ENCODE measurements at places on chromosomes 12 and 14.

DNA sequence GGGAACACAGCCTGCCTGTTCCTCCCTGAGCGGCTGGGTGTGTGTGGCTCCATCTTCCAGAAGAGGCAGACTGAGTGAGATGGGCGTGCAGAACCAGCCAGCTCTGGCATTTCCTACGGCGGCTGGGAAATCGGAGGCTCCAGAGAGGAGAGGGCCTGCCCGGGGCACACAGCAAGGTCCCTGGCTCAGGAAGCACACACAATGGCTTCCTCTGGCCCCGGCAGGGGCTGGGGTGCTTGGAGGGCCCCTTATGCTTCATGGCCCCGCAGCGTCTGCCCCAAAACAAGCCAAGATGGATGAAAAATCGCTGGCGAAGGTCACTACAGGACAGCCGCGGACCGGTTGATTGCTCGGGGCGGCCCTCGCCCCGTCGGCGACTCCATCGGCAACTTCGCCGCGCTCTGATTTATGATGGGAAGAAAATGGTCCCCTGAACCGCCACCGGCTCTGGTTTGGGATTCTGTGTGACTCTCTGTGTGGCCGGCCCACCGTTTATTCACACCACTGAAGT is 191.5 kb upstream of the C14orf180 start:
- no peak for DNase-seq

- no peak for DNase-seq
Observed at GRCh38 chr14:31172084-31172483, 35.5 kb downstream of the HECTD1 start.

DNA sequence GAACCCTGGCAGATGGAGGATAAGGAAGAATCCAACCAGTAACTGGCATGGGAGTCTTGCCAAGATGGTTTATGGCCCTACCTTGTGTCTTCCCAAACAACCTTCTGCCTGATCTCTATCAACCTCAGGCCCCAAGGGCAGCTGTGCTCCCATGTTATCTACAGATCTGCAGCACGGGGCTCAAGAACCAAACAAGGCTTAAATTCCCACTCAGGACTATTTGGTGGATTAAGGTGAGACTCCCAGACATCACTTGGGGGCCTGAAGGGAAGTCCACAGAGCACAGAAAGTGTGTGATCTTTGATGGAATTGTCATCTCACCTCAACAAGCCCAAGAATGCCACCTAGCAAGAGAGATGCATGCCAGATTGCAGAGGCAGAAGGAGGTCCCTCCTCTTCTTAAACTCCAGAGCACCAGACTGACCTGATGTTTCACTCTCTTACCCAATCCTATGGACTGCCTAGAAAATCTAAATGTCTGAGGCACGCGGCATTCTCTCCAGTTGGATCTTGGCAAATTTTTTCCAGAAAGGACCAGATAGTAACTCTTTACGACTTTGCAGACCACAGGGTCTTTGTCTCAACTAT is 759.5 kb upstream of the TBX3 start:
- no peak for DNase-seq

GRCh38 chr14:86013641-86014040 is 483.7 kb downstream of the FLRT2 start:
- no peak for DNase-seq

DNA sequence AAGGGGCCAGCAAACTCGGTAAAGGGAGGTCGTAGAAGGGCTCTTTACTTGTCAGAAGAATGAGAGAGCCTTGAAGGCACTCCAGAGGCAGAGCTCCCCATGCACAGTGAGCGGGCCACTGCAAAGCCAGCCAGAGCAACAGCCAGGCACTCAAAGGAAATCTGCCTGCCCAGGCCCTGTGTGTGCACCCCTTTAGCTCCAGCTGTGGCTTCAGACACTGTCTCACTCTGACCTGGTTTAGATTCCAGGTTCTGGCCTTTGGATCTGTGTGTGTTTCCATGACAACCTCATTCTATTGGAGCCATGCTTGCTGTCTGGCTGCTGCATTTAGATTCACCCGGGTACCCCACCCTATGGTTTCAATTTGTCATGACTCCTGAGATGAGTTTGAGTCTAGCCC is 170.3 kb downstream of the CAPZA3 start:
- no peak for DNase-seq

GRCh38 chr12:109137055-109137454 is 20.7 kb downstream of the ACACB start:
- no peak for DNase-seq

- no peak for DNase-seq
Observed at GRCh38 chr12:45575417-45575816, 154.1 kb upstream of the ARID2 start.

GRCh38 chr14:31122098-31122611 is 85.4 kb downstream of the HECTD1 start:
- no peak for DNase-seq

DNA sequence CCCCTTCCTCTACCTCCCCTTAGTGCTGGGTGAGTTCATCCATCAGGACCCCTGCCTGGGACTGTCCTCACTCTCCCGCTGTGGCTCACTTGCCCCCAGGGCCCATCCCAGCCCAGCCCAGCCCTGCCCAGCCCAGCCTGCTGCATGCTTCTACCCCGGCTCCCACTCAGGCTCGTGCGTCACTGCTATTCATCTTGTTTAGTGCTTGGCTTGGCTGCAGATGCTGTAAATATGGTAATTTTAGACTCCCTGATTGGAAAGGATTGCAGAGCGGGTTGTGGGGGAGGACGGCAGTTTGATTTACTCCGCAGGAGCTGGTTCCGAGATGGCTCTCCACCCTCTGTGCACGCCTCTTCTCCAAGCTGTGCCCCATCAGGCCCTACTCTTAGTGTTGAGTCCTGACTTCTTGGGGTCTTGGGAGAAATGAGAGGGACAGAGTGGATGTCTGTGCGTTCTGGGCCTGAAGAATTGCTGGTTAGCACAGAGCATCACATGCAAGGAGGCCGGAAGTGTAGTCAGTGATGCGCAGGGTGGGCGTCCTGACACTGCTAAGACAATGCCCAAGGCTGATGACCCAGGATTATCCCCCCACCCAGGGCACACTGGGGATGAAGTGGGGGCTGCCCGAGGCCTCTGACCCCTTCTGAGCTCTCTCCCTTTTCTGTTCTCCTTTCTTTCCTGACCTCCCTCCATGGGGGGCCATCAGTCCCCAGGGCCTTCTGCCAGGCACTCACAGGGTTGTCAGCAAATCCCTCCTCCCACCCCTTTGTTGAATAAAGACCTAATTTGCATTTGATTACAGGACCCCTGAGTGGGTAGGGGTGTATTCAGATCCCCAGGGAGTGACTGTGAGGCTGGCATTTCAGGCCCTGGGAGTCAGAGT is 244.4 kb downstream of the ZFP36L1 start:
- DNase-seq: peak; percentile 99

GRCh38 chr12:126191949-126192348 is 1126.7 kb downstream of the AACS start:
- DNase-seq: no peak

GRCh38 chr12:52542785-52543318 is 10.1 kb downstream of the KRT71 start:
- no peak for DNase-seq

GRCh38 chr12:85363382-85364190 is 83.6 kb downstream of the ALX1 start:
- no peak for DNase-seq

GRCh38 chr14:68216957-68217356 is 397.4 kb downstream of the RAD51B start:
- DNase-seq: no peak

DNA sequence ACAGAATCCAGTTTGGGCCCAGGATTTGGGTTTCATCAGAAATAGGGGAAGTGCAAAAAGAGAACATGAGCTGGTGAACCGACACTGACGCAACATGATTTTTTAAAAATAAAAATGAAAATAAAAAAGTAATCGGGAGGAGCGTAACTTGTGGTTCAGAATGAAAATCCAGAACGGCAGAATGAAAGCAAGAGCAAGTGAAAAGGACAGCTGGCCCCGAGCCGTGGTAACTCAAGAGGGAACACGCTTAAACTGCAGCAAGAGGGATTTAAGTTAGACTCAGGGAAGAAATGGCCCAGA is 1.6 kb downstream of the SLC6A12 start:
- DNase-seq: no peak

DNA sequence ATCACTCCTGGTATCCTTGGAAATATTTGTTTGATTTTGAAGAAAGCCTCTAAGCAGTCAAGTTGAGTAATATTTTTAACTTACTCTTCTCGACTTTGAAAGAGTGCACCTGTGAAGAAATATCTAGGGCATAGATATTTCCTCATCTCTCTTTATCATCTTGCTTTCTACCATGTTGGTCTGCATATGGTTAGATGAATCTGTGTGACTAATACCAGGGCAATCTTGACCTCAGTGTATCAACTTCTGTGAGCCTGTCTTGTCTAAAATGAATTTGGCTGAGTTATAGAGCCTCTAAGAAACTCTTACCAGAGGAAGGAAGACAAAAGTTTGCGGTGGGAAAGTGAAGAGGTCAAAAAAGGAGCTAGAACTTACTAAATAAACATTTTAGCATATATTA is 68.4 kb downstream of the SYT1 start:
- peak; percentile 92 for DNase-seq

- peak; percentile 18 for DNase-seq
Observed at GRCh38 chr12:89889062-89889461, 180.4 kb upstream of the ATP2B1 start.

DNA sequence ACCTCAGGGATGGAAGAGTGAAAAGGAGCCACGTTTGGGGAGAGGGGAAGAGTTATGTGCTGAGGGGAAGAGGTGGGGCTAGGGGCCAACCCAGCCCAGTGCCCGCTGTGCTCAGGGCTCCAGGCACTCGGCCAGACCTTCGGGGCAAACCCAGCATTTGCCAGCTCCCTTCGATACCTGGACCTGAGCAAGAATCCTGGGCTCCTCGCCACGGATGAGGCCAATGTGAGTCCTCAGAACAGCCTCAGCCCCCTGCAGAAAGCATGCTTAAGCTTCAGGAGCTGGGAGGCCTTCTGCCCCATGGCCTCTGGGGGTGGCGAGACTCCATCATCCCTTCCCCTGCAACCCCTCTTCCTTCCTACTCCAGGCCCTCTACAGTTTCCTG is 5.0 kb downstream of the CARMIL3 start:
- no peak for DNase-seq

DNA sequence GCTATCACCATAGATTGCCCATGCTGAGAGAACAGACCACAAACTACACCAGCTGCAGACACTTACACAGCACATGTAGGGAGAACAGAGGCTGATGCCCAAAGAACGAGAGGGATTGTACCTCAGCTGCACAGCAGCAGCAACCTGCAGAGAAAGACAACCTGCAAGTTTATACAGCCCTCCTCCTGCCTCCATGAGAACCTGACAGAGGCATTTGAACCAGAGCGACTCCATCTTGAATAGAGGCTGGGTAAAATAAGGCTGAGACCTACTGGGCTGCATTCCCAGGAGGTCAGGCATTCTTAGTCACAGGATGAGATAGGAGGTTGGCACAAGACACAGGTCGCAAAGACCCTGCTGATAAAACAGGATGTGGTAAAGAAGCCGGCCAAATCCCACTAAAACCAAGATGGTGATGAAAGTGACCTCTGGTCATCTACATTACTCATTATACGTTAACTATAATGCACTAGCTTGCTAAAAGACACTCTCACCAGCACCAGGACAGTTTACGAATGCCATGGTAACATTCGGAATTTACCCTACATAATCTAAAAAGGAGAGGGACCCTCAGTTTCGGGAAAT is 262.4 kb upstream of the HMGA2 start:
- DNase-seq: peak; percentile 83

GRCh38 chr14:75363570-75364227 is 64.1 kb upstream of the JDP2 start:
- DNase-seq: no peak

- peak; percentile 97 for DNase-seq
Observed at GRCh38 chr12:80442426-80443222, 1.4 kb upstream of the PTPRQ start.

GRCh38 chr12:114672817-114673168 is 11.2 kb downstream of the TBX3 start:
- DNase-seq: no peak

DNA sequence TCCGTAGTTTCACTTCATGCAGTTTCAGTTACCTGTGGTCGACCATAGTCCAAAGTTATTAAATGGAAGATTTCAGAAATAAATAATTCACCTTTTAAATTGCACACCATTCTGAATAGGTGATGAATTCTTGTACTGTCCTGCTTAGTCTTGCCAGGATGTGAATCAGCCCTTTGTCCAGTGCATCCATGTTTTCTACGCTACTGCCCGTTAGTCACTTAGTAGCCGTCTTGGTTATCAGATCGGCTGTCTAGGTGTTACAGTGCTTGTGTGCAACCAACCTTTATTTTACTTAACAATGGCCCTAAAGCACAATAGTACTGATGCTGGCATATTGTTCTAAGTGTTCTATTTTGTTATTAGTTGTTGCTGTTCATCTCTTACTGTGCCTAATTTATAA is 146.7 kb downstream of the ACSS3 start:
- DNase-seq: no peak

- no peak for DNase-seq
Observed at GRCh38 chr12:2732290-2732689, 62.5 kb upstream of the FKBP4 start.

DNA sequence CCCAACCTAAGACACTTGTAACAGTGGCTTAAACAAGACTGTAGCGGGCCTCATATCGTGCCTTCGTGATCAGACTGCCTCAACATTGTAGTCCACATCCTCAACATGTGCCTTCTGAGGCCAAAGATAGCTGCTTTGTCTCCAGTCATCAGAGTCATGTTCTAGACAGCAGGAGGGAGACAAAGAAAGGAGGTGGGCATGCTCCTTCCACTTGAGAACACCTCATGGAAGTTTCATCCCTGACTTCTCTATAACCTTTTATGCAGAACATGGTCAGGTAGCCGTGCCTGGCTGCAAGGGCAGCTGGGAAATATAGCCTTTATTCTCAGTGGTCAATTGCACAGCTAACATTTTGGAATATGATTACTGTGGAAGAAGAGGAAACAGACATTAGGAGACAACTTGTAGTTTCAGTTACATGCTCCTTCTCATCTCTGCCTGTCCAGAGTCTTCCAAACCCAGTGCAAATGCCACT is 25.3 kb upstream of the DHRS2 start:
- no peak for DNase-seq

GRCh38 chr14:64970776-64971477 is 1.2 kb downstream of the RAB15 start:
- peak; percentile 41 for DNase-seq

DNA sequence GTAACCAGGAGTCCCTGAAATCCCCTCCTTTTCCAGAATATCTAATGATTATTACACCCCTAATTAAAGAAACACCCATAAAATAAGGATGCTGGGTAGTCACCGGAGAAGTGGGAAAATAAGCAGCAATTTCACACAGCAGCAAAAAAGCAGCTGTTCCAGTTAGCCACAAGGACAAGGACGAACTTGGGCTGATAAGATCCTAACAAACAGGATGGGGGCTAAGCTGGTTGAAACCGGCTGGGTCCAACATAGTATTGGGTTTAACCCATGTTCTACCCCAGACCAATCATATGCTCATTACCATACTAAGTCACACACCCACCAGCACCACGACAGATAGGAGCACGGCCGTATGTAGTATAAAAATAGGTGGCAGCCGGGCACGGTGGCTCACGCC is 100.7 kb downstream of the RPL10L start:
- DNase-seq: no peak

- DNase-seq: no peak
Observed at GRCh38 chr12:31570880-31571279, 20.1 kb downstream of the DENND5B start.
